ENCODE measurements at places on chromosomes 3 and 15.
A peak's percentile ranks its signal among the peaks of the same experiment; 100 is the strongest.

- no peak for DNase-seq
Observed at GRCh38 chr3:50848308-50848707, 173.6 kb downstream of the DOCK3 start.

DNA sequence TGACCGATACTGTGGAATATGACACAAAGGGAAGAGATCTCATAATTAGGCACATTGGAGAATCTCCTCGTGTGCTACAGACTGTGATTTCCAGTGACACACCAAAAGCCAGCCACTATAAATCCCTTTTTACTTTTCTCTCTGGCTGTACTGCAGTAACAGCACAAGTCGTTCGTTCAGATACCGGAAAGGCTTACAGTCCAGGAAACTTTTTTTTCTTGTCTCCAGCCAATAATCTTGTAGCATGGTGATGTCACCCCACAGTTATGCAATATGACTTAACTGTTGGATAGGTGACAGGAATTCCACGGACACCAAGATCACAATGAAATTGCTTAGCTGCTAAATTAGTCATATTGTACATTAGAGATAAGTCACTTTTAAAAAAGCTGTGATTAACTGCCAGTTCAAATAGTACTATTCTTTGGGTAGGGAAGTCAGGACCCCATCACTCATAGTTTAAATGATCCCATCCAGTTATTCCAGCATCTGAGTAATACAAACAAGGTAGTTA, 36.3 kb upstream of the TSC22D2 start:
- DNase-seq, result no peak

- no peak for DNase-seq
Observed at GRCh38 chr15:39584266-39584659, 3.4 kb downstream of the THBS1 start.

- no peak for DNase-seq
Observed at GRCh38 chr15:37370941-37371340, 270.6 kb upstream of the MEIS2 start.

DNA sequence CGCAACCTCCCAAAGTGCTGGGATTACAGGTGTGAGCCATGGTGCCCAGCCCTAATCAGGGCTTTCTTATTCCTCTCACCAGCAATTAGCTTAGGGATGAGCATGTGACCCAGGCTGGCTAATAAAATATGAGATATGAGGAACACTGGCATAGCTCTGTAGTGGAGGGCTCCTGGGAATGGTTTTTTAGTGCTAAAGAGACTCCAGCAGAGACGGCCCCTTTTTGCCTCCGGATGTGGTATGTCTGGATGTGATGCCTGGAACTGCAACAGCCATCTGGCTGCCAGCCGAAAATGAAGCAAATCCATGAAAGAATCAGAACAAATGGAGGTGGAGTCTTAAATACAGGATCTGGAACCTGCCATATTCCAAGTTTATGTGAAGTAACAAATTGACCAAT, 69.1 kb upstream of the MAGI1 start:
- no peak for DNase-seq

GRCh38 chr3:20023623-20024405, 11.8 kb upstream of the PP2D1 start:
- no peak for DNase-seq

DNA sequence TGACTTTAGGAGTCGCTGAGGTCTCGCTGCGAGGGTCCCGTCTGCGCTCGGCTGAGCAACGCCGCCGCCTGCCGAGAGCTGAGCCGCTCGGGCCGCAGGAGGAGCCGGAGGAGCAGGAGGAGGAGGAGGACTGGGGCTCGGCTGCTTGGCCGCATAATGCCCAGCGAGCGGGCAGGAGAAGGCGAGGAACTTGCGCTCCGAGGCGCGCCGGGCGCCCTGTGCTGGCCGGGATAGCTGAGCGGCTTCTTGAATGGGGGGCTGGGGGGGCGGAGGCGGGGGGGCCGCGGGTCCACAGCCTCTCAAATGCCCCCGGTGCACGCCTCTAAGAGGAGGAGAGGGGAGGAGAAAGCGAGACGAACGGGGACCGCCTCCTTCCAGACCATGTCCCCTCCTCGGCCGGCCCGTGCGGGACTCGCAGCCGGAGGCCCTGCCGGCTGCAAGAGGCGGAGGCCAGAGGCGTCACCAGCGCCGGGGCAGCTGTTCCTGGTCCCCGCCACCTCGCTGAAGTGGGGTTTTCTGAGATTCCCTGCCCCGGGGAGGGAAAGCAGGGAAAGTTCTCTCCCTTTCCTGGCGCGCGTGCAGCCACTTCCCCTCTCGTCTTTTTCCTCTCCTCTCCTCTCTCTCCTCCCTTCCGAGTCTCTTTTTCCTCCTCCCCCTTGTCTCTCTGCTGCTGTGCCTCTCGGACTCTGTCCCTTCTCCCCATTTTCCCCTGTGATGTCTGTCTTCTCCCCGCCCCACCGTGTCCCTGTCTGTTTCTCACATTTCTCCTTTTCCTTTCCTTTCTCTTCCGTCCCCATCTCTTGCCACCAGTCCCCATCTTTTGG, at the start of gene ADAMTS9:
ADAMTS9 (minus strand) TSS at position 220 of the 824 bp plus-strand sequence. CDS start 343 bp downstream, outside the sequence.
- DNase-seq, result no peak

DNA sequence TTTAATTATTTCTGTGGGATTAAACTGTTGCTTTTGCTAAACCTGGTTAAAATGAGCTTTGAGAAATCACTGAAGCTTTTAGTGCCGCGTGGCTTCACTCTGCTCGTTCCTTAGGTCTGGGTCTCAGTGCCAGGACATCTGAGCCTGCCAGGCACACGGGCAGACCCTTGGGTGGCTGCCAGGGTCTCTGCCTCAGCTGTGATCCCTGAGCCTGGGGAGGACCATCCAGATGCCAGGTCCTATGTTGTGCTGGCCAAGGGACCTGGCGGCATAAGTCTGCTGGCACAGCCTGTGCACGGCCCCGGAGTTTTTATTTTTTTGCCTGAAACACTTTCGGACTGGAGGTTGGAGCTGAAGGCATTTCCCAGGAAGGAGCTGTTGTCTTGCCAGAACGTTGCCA, 328.1 kb downstream of the LRTM1 start:
- DNase-seq, result no peak

GRCh38 chr3:160564258-160564911, 986 bp downstream of the KPNA4 start:
- no peak for DNase-seq

GRCh38 chr3:160393346-160394008, 5.5 kb downstream of the IFT80 start:
- DNase-seq, result no peak

- DNase-seq, result no peak
Observed at GRCh38 chr3:65181391-65181871, 493.6 kb upstream of the ADAMTS9 start.

GRCh38 chr3:134364061-134364935, 9.9 kb downstream of the AMOTL2 start:
- no peak for DNase-seq

- no peak for DNase-seq
Observed at GRCh38 chr3:127997961-127998360, 54.3 kb upstream of the SEC61A1 start.

DNA sequence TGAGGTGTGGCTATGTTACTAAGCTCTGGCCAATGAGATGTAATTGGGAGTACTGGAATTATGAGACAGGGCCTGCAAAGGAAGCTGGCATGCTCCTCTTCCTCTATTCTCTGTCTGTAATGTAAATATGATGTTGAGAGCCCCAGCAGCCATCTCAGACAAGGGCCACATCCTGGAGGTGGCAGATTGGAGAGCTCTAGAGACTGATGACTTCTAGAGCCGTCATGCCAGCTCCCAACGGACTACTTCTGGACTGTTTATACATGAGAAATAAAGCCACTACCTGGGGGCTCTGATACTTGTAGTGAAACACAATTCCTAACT, 19.7 kb downstream of the PLD1 start:
- no peak for DNase-seq

GRCh38 chr15:95025924-95026728, 794.8 kb downstream of the MCTP2 start:
- no peak for DNase-seq

- no peak for DNase-seq
Observed at GRCh38 chr3:131895766-131896165, 139.0 kb downstream of the CPNE4 start.

DNA sequence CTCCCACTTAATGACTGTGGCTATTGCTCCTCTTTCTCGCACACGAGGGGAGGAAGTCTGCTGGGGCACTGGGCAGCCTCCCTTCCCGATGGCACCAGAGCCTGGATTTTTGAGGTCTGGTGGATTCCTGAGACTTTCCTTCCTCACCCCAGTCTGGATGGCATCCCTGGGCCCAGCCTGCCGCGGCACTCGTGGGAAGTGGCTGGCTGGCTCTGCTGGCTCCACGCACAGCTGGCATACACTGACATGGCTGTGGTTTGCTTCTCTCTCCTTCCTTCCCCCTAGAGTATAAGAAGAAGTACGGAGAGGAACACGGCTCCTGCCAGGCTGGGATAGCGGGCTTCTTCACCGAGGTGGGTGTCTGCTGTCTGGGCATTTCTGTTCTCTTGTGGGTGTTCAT, 319.8 kb upstream of the LRRFIP2 start:
- DNase-seq, result no peak

GRCh38 chr3:133815386-133815785, 9.8 kb downstream of the SRPRB start:
- no peak for DNase-seq

- no peak for DNase-seq
Observed at GRCh38 chr3:71564361-71564760, 19.2 kb downstream of the FOXP1 start.

DNA sequence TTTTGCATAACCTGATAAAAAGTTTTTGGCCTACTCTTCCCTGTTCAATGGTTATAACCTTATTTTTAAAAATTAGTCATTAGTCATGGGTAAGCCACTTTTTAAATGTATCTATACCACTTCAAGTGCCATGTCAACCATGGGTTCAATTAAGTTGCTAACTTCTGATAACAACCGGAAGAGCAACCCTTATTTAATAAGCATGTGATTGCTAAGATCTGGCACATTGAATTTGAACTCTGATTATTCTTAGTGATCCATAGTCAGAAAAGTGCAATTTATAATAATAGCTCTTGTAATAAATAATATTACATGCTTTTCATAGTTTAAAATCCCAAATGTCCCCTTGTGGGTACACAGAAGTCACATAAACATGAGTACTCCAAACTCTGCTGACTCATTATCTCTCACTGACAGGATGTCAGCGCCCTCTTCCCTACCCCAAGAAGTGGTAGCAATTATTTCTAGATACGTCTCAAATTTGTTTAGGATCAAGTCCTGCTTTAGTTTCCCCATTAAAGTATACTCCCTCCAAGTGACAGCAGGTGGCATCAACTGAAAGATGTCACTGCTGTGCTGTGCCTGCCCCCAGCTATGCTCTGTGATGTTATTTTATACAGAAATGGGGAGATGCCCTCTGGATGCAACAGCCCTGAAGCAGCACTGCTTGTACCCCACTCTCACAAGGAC, 18.6 kb downstream of the SAMD7 start:
- DNase-seq, result no peak

- DNase-seq, result no peak
Observed at GRCh38 chr15:45921376-45921775, 286.5 kb downstream of the SQOR start.

GRCh38 chr3:42377681-42378080, 32.7 kb downstream of the LYZL4 start:
- no peak for DNase-seq

- no peak for DNase-seq
Observed at GRCh38 chr3:184129012-184129411, 6.1 kb upstream of the EIF2B5 start.

DNA sequence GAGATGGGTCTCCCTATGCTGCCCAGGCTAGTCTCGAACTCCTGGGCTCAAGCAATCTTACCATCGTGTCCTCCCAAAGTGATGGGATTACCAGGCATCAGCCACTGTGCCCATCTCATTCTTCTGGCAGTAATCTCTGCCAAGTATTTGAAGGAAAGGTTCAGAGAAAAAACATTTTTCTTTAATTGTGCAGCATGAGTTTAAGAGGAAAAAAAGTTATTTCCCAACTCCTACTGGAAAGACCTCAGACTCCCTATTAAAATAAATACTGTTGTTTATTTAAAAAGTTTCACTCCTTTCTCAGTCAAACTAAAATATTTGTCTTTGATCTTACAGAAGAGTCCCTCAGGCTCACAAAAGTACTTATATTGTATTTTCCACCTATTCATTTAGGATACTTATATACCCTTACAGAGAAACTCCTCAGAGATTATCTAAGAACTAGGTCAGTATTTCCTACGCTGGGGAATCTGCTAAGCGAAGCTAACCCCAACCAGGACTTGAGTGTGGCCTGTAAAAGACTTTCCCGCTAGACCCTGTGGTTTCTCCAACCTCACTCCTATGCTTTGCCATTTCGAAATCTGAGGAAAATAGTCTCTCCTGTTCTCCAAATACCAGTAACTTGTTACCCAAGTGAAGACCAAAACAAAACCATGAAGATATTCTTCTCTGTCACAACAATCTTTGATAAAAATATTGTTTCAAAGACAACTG, 28.7 kb downstream of the WWTR1 start:
- no peak for DNase-seq

DNA sequence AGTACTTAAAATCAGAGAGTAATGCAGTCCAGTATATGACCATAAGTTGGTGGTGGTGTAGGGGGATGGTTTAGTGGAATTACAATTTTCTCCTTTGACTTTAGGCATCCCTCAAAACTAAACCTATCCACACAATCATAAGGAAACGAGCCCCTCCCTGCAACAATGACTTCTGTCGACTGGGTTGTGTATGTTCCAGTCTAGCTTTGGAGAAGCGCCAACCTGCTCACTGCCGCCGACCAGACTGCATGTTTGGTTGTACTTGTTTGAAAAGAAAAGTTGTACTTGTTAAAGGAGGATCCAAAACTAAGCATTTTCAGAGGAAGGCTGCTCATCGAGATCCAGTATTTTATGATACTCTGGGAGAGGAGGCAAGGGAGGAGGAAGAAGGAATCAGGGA, 52.8 kb downstream of the MGA start:
- DNase-seq, result no peak

GRCh38 chr15:95868450-95868849, 462.1 kb upstream of the NR2F2 start:
- DNase-seq, result no peak

DNA sequence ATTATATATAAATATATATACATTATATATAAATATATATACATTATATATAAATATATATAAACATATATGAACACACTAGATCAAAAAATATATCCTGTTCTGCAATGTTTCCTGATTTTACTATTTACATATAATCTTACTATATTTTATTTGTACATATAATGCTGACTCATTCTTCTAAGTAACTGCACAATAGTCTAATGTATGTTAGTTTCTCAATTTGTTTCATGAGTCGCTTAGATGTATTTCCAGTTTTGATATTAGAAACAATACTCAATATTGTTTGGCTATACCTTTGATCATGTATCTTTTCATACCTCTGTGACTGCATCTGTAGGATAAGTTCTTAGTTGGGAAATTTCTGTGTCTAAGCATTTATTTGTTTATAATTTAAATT, 669.9 kb upstream of the CCDC54 start:
- DNase-seq, result no peak

GRCh38 chr3:147654827-147655226, 245.7 kb downstream of the ZIC1 start:
- DNase-seq, result no peak

GRCh38 chr3:194508491-194509453, 22.0 kb upstream of the ATP13A3 start:
- DNase-seq, result no peak

GRCh38 chr15:65791335-65792137, 557 bp downstream of the DENND4A start:
- DNase-seq, result peak; percentile 17

Measured in stimulated activated CD4-positive, alpha-beta T cell treated with anti-CD3 and anti-CD28 coated beads, Interleukin-15, amount 100 ng/mL, for 1 hour (primary cell).